ENCODE measurements at places on chromosomes 12 and 14. TPM values are rescaled to one million over a fixed set of nuclear protein-coding genes. Genes with fewer than 3 reads are reported as not detected.

TGFB3 gene
- polyA plus RNA-seq: 19.0 TPM

GRCh38 chr12:76696186-76696585 lies 67.7 kb upstream of the ZDHHC17 start:
- DNase-seq: no peak

DNA sequence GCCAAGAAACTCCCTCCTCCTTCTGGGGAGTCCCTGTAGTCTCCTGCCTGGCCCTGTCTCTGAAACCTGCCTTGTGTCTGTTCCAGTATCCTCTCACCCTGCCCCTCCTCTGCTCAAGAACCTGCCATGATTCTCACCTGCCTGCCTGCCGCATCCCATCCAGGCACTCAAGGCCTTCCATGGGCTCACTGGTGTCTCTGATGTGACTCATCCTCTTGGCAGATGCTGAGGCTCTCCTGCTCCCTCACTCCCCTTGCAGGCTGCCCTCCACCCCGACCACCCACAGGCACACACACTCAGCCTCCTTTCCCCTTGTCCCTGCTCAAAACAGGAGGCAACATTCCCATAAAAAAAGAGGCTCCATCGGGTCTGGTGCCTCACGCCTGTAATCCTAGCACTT lies 5.8 kb upstream of the BEGAIN start:
- no peak for DNase-seq

DNA sequence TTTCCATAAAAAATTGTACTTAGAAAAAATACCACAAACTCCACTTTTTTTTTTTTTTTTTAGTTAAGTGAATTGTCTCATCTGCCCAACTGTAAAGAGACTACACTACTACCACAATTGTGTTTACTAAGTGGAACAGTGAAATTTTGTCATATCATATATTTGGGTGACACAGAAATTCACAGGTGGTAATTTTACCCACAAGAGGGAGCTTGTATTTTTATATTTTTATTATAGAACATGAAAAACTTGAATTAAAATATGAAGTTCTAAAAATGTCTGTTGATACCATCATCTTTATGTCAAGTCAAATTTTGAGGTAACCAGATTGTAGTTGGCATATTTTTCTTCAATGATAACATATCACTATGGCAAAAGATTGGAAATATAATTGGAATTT lies 329.4 kb upstream of the SOX5 start:
- DNase-seq: no peak

- DNase-seq: no peak
Observed at GRCh38 chr14:95623195-95623594, 63.0 kb upstream of the TCL1B start.

- no peak for DNase-seq
Observed at GRCh38 chr12:96164951-96165811, 29.0 kb upstream of the ELK3 start.

GLIPR1L1 gene
- 0.85 TPM for polyA plus RNA-seq

RAB3IP gene
- 66.5 TPM for polyA plus RNA-seq

GRCh38 chr12:19741132-19741489 lies 301.8 kb downstream of the AEBP2 start:
- no peak for DNase-seq

- DNase-seq: no peak
Observed at GRCh38 chr14:89325299-89325883, 91.6 kb downstream of the FOXN3 start.

LTB4R gene
- polyA plus RNA-seq: 4.1 TPM

C12orf56 gene
- polyA plus RNA-seq: 0.20 TPM

PRIMA1 gene
- polyA plus RNA-seq: 1.7 TPM

DNA sequence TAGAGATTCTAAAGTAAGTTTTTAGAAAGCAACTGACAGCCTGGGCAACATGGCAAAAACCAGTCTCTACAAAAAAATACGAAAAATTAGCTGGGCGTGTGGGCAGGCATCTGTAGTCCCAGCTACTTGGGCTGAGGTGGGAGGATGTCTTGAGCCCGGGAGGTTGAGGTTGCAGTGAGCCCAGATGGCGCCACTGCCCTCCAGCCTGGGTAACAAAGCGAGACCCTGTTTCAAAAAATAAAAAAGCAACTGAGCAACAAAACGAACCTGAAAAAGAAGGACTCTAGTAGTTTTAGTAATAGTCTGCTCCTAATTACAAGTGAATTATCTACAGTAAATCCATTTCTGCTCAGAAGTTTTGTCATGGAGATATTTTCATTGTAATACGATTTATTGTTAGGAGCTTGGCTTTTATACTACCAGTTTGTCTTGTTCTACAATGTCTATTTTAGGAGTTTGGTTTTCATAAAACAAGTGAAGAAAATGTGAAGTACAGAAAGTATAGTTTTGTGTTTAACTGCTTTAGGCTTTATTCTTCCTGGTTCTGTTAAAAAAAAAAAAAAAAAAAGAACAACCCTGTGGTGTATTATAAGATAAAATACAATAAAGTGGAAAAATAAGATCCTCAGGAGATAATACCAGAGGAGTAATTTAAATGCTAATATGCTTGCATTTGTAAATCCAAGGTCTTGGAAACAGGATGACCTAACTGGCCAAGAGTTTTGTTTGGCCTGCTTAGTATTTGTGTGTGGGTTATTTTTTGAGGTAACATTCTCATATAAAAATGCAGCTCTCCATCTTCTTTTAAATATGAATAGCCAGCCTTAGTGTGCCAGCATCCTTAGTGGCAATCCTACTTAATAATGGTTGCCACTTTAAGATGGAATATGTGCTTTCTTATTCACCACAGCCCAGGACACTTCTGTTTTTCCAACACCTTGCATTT lies 2.8 kb downstream of the TMX1 start:
- DNase-seq: no peak

SERPINA10 gene
- polyA plus RNA-seq: 0.22 TPM

- no peak for DNase-seq
Observed at GRCh38 chr12:52687497-52688385, 7.5 kb upstream of the KRT1 start.

- DNase-seq: no peak
Observed at GRCh38 chr12:46499901-46500300, 127.3 kb upstream of the SLC38A2 start.

GRCh38 chr12:39884616-39885125 lies 221.2 kb downstream of the SLC2A13 start:
- no peak for DNase-seq

DNA sequence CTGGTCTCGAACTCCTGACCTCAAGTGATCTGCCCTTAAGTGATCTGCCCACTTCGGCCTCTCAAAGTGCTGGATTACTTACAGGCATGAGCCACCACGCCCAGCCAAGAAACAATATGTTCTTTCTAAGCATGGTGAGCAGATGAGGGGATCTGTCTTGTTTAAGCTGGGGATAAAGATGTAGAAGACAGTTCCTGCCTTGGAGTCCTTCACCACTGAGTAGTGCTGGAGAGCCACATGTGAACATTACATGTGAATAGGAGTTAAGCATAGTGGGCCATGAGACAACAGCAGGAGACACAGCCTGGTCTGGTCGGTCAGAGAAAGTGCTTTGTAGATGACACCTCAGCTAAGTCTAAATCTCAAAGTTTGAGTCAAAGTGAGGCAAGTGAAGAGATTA lies 26.0 kb downstream of the TMBIM6 start:
- DNase-seq: no peak

FGF6 gene
- not detected for polyA plus RNA-seq

DNA sequence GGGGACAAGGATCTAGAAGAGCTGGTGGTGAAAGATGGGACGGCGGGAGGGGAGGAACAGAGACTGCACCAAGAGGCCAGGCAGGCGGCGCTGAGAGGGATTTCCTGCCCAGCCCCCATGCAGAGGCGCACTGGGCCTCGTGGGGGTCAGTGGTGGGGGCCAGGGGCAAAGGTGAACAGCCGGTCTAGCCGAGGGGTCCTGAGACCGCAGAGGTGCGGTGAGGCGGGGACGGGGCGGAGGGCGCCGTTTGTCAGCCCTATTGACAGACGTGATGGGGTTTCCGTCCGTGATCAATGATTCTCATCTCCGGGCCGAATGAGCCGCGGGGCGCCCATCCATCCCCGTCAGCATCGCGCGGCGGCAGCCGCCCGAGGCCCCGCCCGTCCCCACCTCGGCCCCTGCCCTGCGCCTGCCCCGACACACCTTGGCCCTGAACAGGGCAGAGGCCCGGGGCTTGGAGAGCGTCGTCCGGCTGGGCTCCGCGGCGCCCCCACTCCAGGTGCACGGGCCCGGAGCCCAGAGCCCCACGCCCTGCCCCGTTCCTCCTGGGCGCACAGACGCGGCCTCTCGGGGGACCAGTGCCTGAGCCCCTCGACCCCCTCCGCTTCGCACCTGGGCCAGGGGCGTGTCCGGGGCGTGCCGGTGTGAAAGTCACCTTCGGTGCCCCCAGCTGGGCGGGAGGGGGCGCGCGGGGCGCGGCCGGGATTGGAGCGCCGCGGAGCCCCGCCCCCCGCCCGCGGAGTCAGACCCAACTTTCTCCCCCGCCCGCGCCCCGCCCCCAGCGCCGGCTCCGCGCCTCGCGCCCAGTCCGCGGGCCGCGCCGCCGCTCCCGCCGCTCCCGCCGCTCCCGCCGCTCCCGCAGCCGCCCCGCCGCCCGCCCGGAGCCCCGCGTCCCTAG lies at the start of gene NXPH4:
Gene NXPH4, plus strand, starts transcription at position 781 of the 898 bp plus-strand sequence. CDS start 176 bp downstream, outside the sequence.
- DNase-seq: no peak

- DNase-seq: no peak
Observed at GRCh38 chr14:52314595-52315354, 663 bp downstream of the PTGER2 start.

IL23A gene
- polyA plus RNA-seq: 0.71 TPM

VWF gene
- 18.5 TPM for polyA plus RNA-seq

- DNase-seq: no peak
Observed at GRCh38 chr12:105740970-105741725, 397.6 kb downstream of the NUAK1 start.

- no peak for DNase-seq
Observed at GRCh38 chr12:15152868-15153267, 68.3 kb downstream of the RERG start.

GRCh38 chr12:132422040-132422380 lies 67.9 kb upstream of the FBRSL1 start:
- no peak for DNase-seq

DNA sequence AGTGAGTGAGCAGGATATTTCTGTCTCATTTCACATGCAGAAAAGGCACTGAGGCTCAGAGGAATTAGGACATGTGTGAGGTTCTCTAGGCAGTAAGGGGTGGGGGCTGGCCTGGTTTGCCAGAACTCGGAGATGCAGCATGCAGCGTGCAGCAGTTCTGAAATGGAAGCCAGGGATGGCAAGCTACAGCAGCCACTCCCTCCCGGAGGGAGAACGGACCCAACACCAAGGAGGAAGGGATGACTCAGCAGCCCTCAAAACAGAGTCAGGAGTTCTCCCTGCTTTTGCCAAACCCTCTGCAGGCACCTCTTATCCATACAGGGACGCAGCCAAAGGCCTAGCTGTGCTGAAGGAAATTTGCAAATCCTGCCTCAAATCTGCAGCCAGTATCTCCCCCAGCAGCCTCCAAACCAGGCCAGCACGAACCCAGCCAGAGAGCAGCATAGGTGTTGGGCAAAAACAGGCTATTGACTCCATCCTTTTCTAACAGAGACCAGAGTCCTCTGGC lies 10.3 kb upstream of the SERPINA3 start:
- no peak for DNase-seq

DNA sequence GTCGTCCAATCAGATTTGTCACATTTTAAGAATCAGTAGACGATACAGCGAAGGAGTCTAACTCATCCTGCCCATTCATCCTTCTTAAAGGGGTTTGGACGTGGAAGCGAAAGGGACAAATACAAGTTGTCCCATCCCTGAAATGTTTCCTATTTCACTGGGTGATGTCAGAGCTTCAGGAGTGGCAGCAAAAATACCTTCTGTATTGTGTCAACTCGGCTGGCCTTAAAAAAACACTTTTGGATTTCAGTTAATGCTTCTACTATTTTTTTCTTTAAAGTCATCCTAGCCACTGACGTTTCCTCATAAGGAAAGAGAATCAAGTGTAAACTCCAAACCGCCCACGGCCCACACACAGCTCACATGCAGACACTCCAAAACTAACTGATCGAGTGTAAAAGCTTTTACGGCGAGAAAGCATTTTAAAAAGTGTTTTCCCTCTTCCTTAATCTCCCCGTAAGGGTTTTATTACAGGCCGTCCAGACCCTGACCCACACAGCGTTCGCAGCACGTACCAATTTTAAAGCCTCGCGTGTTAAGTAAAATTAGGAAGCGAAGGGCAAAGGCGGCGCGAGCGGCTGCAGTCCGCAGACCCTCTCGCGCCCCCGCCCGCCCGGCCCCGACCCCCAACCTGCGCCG lies 593 bp downstream of the CFL2 start:
- DNase-seq: no peak
